ENCODE measurements at places on chromosomes 13 and 19.

GRCh38 chr19:29263305-29264135 is 50.6 kb upstream of the UQCRFS1 start:
- DNase-seq: peak; percentile 11

GRCh38 chr13:77836423-77836822 is 82.2 kb downstream of the EDNRB start:
- no peak for DNase-seq

- DNase-seq: no peak
Observed at GRCh38 chr13:25276748-25277147, 10.5 kb downstream of the MTMR6 start.

- no peak for DNase-seq
Observed at GRCh38 chr19:33161201-33161600, 29.3 kb downstream of the WDR88 start.

GRCh38 chr13:110937511-110938285 is 22.8 kb upstream of the ANKRD10 start:
- DNase-seq: no peak

GRCh38 chr13:112442483-112443090 is 66.4 kb downstream of the SPACA7 start:
- no peak for DNase-seq

DNA sequence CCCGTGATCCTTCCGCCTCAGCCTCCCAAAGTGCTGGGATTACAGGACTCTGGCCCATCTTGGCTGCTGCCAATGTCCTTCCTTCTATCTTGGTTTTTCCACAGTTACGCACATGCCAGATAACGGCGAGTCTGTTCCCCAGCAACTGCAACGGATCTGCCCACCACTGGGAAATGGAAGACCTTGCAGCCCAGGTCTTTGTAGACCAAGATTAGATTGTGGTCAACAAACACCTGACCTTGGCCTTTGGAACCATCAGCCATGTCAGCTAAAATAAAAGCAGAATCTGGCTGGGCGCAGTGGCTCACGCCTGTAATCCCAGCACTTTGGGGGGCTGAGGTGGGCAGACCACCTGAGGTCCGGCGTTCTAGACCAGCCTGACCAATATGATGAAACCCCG is 10.4 kb upstream of the LDLR start:
- peak; percentile 70 for DNase-seq

GRCh38 chr13:105073041-105073440 is 1462.4 kb downstream of the EFNB2 start:
- DNase-seq: no peak

DNA sequence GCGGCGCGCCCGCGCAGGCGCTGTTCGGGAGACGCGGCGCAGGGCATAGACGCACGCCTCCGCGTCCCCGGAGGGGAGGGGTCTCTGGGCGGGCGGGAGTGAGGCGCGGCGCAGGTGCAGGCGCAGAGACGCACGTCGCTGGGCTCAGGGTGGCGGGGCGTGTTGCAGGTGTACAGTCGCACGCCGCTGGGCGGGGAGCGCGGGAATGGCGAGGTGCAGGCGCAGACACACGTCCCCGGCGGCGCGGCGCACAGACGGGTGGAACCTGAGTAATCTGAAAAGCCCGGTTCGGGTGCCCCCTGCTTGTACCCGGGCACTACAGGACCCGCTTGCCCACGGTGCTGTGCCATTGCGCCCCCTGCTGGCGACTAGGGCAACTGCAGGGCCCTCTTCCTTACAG is 44.7 kb downstream of the PLPP2 start:
- no peak for DNase-seq

- DNase-seq: no peak
Observed at GRCh38 chr13:114140131-114140905, 7.9 kb upstream of the RASA3 start.

DNA sequence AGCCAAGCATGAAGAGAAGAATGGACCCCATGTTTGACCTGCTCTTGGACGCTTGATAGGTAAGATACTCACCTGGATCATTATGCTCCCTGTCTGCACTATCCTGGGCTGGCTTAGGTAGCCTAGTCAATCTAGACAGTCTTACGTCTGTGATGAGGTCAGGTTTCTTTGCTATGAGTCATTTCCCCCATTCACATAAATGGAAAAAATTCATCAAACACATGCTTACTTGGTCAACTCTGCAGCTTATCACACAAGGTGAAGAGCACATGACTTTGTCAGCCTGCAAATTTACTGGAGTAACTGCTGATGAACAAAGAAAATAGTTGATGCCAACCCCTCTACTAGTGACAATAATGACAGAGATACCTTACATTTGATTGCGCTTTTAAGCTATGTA is 170.0 kb downstream of the NUFIP1 start:
- DNase-seq: peak; percentile 57

DNA sequence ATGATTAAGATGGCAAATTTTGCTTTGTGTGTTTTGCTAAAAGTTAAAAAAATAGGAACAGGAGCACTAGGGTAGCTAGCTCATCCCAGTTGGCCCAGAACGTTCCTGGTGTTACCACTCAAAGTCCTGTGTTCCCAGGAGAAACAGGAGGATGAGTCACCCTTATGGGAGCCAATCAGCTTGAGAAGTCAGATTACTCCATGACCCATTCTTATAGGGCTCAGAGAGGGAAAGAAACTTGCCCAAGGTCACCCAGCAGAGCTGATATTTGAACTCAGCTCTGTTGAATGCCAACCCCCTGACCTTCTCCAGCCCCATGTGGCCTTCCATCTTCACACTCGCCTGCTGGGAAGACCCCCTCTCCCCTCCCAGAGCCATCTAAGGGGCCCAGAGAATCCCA is 13.0 kb downstream of the NMRK2 start:
- DNase-seq: no peak

GRCh38 chr13:106499896-106500295 is 35.6 kb downstream of the EFNB2 start:
- no peak for DNase-seq

GRCh38 chr13:43478902-43479301 is 307.9 kb downstream of the ENOX1 start:
- no peak for DNase-seq

GRCh38 chr19:1411255-1412191 is 4.1 kb downstream of the DAZAP1 start:
- no peak for DNase-seq

GRCh38 chr13:40410315-40410714 is 256.1 kb downstream of the FOXO1 start:
- no peak for DNase-seq

GRCh38 chr13:44471686-44472085 is 98.1 kb downstream of the SERP2 start:
- DNase-seq: no peak

DNA sequence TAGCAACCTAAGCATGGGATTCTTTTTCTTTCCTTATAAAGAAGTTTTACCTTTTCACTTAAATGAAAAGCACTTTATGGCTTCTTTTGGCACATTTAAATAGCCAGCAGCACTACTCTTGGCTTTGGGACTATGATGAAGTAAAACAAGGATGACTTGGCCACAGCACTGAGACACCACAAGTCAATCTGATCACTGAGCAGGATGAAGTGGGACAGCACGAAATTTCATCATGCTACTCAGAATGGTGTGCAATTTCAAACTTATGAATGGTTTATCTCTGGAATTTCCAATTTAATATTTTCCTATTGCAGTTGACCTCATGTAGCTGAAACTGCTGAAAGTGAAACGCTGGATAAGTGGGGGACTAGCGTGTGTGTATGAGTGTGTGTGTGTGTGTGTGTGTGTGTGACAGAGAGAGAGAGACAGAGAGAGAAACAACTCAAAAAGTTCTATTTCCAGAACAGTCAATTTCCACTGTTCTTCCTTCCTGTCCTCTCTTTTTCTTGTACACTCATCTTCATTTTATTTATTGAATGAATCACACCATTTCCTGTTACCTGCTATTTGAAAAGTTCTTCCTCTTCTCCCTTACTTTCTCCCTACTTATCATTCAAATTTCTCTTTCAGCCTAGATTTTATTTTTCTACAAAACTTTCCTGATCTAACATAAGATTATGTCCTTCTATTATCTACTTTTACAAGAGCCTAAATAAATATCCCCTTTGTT is 414.2 kb upstream of the MIR17HG start:
- DNase-seq: no peak

DNA sequence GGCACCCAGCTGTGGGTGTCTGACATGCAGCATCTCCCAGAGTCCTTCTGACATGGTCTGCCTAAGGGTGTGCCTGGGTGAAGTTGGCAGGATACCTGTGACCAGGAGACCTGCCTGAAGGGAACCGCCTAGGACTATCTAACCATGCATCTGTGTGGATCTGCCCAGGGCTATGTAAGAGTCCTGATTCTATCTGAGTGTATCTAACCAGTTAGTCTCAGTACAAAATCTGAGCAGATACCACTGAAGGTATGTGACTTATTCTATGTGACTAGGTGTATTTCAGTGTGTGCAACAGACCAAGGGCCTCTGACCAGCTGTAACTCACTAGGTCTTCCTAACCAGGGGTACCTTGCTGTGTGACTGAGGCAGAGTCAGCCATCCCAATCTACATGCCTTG is 28.2 kb upstream of the FBL start:
- no peak for DNase-seq

- DNase-seq: no peak
Observed at GRCh38 chr19:8147582-8147978, 1.8 kb downstream of the FBN3 start.

GRCh38 chr13:43295321-43295720 is 271.9 kb downstream of the DNAJC15 start:
- DNase-seq: no peak

- DNase-seq: no peak
Observed at GRCh38 chr13:21150013-21150412, 26.3 kb downstream of the SKA3 start.

- no peak for DNase-seq
Observed at GRCh38 chr19:30529876-30530275, 157.7 kb downstream of the ZNF536 start.

GRCh38 chr13:113863524-113864272 is at the start of gene GAS6:
GAS6 (minus strand) TSS chr13:113864076; CDS start chr13:113863920, 156 bp downstream.
- no peak for DNase-seq

- peak; percentile 23 for DNase-seq
Observed at GRCh38 chr13:51006067-51006845, 96.7 kb downstream of the RNASEH2B start.

DNA sequence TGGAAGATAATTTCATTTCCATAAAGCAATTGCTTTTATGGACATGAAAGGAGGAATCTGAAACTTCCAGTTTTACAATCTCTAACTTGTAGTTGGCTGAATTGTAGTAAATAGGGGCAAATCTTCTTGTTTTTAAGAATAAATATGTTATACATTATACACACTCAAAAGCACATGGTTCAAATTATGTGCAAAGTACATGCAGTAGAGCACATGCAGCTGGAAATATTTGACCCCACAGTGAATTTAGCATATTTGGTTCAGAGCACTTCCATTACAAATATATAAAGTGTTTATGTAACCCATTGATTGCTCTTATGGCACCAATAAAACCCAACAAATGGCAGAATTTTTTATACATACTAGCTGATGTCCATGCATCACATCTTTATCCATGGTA is 180.5 kb downstream of the IRS2 start:
- DNase-seq: no peak

DNA sequence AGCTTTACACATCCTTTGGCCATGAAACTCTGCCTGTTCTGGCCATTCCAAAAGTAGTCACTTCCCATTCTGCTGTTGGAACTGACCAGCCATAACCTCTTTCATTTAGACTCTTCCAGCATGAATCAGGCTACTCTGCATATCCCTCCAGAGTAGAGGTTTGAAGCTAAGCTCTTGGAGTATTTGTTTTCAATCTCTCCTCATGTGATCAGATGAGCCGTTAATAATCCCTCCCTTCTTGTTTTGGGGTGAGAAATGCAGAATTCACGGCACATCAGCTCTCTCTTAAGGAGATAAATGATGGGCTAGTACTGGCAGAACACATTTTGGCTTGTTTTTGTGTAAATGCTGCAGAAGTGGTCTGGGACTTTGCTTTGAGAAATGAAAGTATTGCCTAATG is 519.9 kb downstream of the PCDH17 start:
- no peak for DNase-seq

GRCh38 chr19:52658595-52658994 is 20.4 kb upstream of the ZNF83 start:
- peak; percentile 56 for DNase-seq

- DNase-seq: no peak
Observed at GRCh38 chr13:22062478-22063205, 391.8 kb downstream of the FGF9 start.

DNA sequence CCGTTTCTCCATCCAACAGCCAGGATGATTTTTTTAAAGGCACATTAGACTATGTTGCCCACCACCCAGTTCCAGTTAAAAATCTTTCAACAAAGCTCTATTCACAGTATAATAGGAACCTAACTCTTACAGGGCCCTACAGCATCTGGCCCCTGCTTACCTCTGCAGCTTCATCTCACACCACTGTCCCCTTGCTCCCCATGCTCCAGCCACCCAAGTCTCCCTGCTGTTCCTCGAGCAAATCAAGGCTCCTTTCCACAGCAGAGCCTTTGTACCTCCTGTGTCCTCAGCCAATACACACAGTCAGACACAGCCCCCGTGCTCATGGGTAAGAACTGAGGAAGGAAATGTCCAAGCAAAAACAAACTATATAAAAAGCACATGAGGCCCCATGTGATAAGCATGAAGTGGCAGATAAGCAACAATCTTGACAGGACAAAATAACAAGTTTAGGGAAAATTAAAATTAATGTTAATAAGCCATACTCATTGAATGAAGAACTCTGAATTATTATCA is 67.5 kb downstream of the TSC22D1 start:
- no peak for DNase-seq

DNA sequence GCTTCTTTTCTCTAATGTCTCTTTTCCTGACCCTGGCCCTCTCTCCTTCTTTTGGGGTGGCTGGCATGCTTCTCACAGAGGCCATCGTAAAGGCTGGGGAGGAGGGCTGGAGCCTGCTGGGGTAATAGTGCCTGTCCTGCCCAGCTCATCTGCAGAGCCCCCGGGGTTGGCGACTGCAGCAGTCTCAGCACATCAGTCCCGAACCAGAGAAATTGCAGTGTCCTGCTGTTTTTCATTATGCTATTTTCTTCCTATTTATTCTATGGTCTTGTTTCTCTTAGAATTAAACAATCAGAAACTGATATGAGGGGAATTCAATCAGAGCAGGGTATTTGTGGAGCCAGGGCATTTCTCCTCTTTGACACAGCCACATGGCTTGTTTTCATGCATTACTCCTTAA is 166.4 kb downstream of the SHISA2 start:
- no peak for DNase-seq

DNA sequence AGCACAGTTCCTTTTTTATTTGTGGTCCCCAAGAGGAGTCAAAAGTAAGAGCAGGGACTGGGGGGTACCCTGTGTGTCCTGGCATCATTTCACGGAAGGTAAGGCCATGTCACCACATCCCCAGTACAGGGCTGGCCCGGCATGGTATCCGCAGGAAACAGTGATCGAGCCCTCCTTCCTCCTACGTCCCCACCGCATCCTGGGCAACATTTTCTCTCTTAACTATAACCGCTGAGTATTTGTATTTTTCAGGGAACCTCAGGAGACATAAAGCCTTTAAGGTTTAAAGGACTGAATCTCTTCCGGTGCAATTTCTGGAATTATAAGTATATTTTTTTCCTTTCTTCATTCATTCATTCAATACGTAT is 13.6 kb upstream of the LATS2 start:
- no peak for DNase-seq
